ENCODE measurements at places on chromosomes 3 and 15. TPM values are rescaled to one million over a fixed set of nuclear protein-coding genes. Genes with fewer than 3 reads are reported as not detected.

GRCh38 chr15:91302588-91303439 lies 202.8 kb downstream of the SV2B start:
- peak; percentile 76 for DNase-seq

NLGN1 gene
- total RNA-seq, result 11.2 TPM

DNA sequence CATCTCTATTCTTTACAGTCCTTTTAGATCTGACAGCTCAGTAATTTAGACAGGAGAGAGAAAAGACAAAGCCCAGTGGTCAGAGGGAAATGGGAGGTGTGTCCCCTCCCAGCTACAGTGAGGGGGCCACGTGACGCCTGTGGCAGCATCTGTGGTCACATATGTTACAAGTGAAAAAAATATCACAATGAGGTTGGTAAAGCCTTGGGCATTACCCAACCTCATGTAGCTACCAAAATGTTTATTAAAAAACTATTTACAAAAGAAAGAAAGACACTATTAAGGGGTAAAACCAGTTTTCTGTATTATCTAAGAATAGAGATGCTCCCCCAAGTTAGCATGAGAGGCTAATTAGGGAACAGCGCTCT lies 42.9 kb upstream of the PLCL2 start:
- peak; percentile 43 for DNase-seq

DNA sequence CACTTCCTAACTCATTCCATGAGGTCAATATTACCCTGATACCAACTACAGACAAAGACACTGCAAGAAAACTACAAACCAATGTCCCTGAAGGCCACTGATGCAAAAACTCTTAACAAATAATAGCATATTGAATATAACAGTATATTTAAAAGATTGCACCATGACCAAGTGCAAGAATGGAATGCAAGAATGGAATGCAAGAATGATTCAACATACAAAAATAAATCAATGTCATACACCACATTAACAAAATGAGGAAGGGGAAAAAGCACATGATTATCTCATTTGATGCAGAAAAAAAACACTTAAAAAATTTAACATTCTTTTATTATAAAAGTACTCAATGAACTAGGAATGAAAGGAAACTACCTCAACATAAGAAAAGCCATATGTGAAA lies 463.1 kb upstream of the NECTIN3 start:
- no peak for DNase-seq

- DNase-seq, result no peak
Observed at GRCh38 chr3:194249323-194250097, 101.6 kb downstream of the CPN2 start.

DNA sequence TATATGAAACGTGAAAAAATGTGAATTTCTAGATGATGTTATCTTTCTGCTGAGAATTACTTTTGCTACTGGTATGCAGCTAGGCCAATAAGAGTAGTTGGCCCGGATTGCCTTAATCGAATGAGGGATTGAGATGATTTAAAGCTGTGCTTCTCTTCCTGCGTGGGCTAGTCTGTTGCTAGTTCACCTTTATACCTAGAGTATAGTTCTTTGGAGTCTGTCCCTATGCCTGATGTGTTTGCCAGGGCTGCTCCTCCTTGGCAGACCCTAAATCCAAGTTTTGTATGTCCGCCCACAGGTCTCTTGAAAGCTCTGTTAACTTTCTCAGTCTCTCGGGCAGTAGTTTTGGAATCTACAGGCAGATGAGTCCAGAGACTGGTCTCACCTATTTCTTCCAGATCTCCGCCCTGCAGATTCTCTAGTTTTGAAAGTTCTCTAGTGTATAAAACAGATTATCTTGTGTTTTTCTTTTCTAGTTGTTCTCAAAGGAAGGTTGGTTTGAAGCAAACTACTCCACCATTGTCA lies 64.9 kb downstream of the MEF2A start:
- no peak for DNase-seq

DNA sequence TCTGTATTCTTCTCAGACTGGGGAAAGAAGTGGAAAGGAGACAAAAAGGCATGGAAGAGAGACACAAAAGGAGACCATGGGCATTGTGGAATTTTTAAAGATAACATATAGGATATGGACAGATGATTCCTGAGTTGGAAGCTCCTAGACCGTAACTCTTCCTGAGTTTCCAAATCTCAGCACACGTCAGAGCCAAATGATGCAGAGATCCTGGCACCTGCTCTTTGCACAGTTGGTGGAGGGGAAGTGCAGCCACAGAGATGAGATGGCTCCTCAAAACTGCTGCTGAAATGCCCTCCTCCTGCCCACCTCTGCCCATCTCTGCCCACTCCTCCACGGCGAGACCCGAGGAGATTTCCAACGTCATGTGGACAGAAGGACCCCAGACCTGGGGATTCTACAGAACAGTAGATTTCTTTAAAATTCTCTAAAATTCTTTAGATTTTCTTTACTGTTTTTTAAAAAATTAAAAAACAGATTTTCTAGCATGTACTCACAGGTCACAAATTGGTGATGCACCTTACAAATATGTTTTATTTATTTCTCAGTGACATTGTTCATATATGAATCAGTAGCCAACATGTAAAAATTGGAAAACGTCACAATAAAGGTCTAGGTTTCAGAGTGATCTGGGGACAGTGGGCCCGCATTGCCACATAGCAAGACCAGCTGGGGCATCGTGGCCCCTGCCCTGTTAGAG lies 8.1 kb downstream of the CPN2 start:
- DNase-seq, result no peak

DNA sequence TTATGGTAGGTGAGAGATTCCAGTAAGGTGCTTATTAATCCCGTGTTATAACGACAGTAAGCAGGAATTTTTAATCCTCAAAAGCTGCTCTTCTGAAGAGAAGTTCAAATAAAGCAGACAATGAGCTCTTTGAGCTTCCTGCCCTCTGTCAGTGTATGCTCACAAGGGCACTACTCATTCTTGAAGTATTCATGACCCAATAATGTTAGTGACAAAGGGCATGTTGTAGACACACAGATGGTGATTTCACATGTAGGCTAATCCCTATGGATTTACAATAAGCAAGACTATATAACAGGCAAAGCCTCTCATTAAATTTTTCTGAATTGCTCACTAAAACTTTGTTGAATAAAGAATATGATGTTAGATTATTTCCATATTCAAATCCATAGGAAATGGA lies 578.6 kb downstream of the RSL24D1 start:
- no peak for DNase-seq

DNA sequence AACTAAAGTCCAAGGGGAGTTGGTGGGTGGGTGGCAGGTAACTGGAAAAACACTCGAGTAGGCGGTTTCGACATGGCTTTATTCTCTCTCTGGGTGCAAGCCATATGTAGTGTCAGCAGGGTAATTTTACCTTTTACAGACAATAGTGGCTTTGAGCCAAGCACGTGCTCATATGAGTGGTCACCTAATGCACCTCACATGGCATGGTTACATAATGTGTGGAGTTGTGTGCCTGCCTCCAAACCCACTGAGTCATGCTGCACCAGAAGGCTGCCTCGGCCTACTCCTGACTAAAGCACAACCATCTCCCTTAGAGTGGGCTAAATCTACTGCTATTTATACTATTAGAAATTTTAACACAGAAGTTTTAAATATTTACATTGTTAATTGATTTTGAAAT lies 16.5 kb downstream of the CCRL2 start:
- no peak for DNase-seq

- DNase-seq, result no peak
Observed at GRCh38 chr15:81758818-81759284, 287.0 kb downstream of the MEX3B start.

GAP43 gene
- not detected for total RNA-seq

All from G401 (cell line).